ENCODE measurements at places on chromosomes 4 and X.
A peak's percentile ranks its signal among the peaks of the same experiment; 100 is the strongest.

- peak; percentile 27 for DNase-seq
Observed at GRCh38 chr4:186190581-186191199, 677 bp upstream of the CYP4V2 start.

- DNase-seq: no peak
Observed at GRCh38 chr4:130703211-130703935, 1607.4 kb downstream of the C4orf33 start.

GRCh38 chrX:150848914-150849365 is 49.5 kb downstream of the CD99L2 start:
- peak; percentile 66 for DNase-seq

- peak; percentile 36 for DNase-seq
Observed at GRCh38 chr4:4430492-4431195, 43.7 kb downstream of the NSG1 start.

- DNase-seq: no peak
Observed at GRCh38 chr4:140753329-140753728, 2.9 kb downstream of the TBC1D9 start.

GRCh38 chr4:15361529-15361928 is 66.3 kb upstream of the C1QTNF7 start:
- no peak for DNase-seq

DNA sequence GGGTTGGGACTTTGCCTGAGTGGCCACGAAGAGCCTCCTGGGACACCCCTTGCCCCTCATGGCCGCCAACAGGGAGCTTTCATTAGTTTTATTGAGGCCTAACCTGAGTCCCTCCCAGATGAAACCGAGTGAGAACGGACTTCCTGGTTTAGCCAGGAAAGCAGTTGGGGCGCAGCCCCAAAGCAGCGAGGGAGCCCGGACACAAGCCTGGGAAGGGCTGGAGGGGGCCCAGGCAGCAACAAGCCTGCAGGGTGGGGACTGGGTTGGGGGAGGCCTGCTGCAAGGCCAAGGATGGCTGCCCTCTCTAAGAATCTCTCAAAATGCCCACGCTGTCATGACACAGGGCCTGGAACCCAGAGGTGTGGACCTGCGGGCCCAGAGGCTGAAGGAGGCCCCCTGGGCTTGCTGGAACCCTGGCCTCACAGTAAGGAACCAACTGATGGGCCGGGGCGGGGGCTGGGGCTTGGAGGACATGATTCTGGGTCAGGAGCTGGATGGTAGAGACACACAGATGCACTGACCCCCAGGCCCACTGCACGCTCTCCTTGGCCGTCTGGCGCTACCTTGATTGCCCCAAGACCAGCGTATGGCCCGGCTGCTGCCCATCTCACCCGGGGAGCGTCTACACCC is 5.8 kb downstream of the HMX1 start:
- DNase-seq: no peak

GRCh38 chrX:153780678-153781427 is at the start of gene SRPK3:
Gene SRPK3 (plus strand): TSS chrX:153781041. CDS start chrX:153781087, 46 bp downstream.
- no peak for DNase-seq

DNA sequence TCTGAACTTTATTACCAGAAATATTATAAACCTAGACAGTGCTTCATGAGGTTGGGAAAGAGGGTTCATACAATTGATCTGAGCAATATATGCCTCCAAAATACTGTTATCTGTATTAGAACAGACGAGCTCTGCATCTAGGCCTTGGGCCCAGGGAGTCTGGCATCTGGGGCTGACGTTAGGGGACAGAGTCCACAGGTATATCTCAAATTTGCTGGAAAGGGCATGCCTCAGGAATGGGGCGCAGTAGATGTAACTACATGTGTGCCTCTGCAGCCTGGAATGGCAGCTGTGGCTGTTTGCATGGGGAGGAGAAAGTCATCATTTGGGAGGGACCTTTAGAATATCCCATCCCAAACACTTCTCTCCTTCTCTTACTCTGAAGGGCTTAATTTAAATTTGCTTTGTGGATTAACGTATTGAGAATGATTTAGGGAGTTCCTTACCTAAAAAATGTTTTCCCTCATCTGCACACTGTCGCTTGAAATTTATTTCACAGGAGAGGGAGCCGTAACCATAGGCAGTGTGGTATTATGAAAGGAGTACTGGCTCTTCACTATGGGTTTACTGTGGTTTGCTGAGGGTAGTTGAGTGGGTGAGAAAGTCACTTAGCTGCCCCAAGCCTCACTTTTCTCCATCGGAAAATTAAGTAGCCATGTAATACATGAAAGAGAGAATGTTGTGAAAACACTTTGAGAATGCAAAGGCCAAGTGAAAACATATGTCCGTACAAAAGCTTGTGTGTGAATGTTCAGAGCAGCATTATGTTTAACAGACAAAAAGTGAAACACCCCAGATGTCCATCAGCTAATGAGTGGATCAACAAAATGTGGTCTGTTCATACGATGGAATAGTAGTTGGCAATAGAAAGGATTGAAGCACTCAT is 5.9 kb downstream of the ADD1 start:
- DNase-seq: no peak

All from NCI-H2171 treated with DMSO at 0.1 percent for 48 hours (cell line).